ENCODE measurements at places on chromosomes 5 and 9. TPM values are rescaled to one million over a fixed set of nuclear protein-coding genes. Genes with fewer than 3 reads are reported as not detected.

DNA sequence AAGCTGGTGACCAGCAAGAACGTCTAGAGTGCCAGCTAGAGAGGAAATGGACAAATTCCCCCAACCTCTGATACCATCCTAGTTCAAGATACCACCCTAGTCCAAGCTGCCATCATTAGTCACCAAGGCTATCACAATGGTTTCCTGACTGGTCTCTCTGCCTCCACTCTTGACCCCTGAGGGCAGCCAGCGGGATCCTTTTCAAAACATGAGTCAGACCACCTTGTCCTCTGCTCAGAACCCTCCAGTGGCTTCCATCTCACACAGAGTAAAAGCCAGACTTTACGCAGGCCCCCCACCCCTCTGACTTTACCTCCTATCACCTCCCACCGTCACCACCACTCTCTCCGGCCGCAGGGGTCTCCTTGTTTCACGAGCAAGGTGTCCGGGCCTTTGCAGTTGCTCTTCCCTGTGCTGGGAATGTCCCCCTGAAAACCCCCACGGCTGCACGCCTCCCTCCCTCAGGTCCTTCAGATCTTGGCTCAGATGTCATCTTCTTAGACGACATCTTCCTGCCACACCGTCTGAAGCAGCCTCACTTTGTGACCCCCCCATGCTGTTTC, 42.2 kb upstream of the FBXW11 start:
- H3K4me1 ChIP-seq = no peaks in the 10 kb centered on the region
- H3K27me3 ChIP-seq = no peaks in the 10 kb centered on the region
- peaks cover 94% of the 10 kb centered on the region for H3K36me3 ChIP-seq
- no peak overlapping the region for H3K27ac ChIP-seq

DNA sequence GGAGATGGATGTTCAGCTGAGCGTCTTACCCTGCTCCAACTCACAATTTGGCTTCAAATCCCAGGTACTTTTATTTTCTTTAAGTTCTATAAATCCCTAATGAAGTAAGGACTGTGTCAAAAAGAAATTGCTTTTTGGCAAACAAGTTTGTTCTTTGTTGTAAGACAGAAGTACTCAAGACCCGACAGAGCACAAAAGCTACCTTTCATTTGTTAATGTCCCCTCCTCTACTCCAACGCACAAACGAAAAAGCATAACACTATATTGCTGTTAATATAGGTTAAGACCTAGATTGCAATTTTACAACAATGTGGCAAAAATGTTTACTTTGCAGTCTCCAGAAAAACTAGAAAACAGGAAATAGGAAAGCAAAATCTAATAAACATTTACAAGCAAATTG, 595.4 kb upstream of the DMAC1 start:
- no peaks in the 10 kb centered on the region for H3K36me3 ChIP-seq
- no peak overlapping the region for H3K27ac ChIP-seq
- H3K4me1 ChIP-seq = no peaks in the 10 kb centered on the region
- no peaks in the 10 kb centered on the region for H3K27me3 ChIP-seq
- DNase-seq = no peak
- H3K4me3 ChIP-seq = no peak overlapping the region

- H3K4me3 ChIP-seq = no peak overlapping the region
- no peaks in the 10 kb centered on the region for H3K27me3 ChIP-seq
- H3K4me1 ChIP-seq = no peaks in the 10 kb centered on the region
Observed at GRCh38 chr5:66849803-66850202, 253.6 kb downstream of the MAST4 start.

DNA sequence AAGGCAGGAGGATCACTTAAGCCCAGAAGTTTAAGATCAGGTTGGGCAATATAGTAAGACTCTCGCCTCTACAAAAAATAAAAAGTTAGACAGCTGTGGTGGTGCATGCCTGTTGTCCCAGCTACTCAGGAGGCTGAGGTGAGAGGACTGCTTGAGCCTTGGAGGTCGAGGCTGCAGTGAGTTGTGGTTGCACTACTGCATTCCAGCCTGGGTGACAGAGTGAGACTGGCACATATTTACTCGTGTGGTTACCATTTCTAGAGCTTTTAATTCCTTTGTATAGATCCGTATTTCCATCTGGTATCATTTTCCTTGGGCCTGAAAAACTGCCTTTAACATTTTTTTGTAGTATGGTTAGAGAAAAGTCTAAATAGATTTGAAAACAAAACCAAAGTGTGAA, 7.8 kb downstream of the IL6ST start:
- no peak for DNase-seq
- no peaks in the 10 kb centered on the region for H3K27me3 ChIP-seq
- no peak overlapping the region for H3K4me3 ChIP-seq
- H3K27ac ChIP-seq = peak overlapping the region; percentile 64

DNA sequence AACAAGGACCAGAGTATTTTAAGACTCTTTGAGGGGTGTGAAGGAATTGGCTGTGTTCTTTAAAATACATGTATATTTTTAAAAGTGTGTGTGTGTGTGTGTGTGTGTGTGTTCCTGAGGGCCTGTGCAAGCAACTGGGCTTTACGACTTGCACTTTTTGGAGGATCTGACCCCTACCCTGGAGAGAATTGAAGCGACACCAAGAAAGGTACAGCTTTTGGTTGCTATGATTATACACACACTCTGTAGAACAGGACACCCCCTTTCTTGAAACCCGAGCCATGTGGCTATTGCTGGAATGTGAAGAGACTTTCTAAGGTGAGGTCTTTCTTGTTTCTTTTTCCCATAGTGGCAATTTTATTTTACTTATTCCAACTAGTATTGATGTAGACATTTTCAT, 988 bp downstream of the SHISAL2B start:
- no peaks in the 10 kb centered on the region for H3K4me1 ChIP-seq
- H3K27me3 ChIP-seq = no peaks in the 10 kb centered on the region
- no peak for DNase-seq
- H3K4me3 ChIP-seq = no peak overlapping the region

GRCh38 chr5:174045470-174046025, at the start of gene NSG2:
Gene NSG2 (plus strand): TSS chr5:174045706. CDS start chr5:174046756, 1,050 bp downstream.
- no peaks in the 10 kb centered on the region for H3K4me1 ChIP-seq
- H3K36me3 ChIP-seq = no peaks in the 10 kb centered on the region
- no peak within 1 kb of the TSS for H3K4me3 ChIP-seq
- H3K27ac ChIP-seq = no peak within 1 kb of the TSS
- DNase-seq = no peak

DNA sequence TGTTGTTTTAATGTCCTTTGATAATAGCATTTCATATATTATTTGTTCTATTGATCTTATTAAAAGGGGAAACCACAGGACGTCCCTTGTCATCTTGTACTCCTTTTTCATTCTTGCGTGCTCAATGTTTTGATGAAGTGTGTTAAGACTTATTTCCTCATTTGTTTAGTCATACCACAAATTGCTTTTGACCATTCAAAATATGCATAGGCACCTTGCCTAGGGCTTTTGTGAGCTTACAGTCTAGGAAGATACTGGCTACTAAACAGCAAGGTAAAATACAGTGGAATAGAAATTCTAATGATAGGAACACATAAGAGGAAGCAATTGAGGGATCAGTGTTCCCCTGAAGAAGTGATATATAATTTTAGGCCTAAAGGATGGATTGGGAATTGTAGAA, 190.3 kb downstream of the WDR70 start:
- H3K4me1 ChIP-seq = no peaks in the 10 kb centered on the region
- no peak for DNase-seq
- H3K27me3 ChIP-seq = no peaks in the 10 kb centered on the region
- no peak overlapping the region for H3K4me3 ChIP-seq

GRCh38 chr9:87885484-87886189, 3.0 kb downstream of the SPATA31E1 start:
- H3K4me1 ChIP-seq = no peaks in the 10 kb centered on the region
- no peaks in the 10 kb centered on the region for H3K27me3 ChIP-seq
- H3K36me3 ChIP-seq = no peaks in the 10 kb centered on the region
- no peak overlapping the region for H3K27ac ChIP-seq
- no peak overlapping the region for H3K4me3 ChIP-seq
- no peak for DNase-seq

- H3K36me3 ChIP-seq = no peaks in the 10 kb centered on the region
- peaks cover 14% of the 10 kb centered on the region for H3K4me1 ChIP-seq
- peaks cover 56% of the 10 kb centered on the region for H3K27me3 ChIP-seq
- peak; percentile 43 for DNase-seq
- no peak overlapping the region for H3K4me3 ChIP-seq
Observed at GRCh38 chr5:88690409-88691229, 192.4 kb downstream of the MEF2C start.

DNA sequence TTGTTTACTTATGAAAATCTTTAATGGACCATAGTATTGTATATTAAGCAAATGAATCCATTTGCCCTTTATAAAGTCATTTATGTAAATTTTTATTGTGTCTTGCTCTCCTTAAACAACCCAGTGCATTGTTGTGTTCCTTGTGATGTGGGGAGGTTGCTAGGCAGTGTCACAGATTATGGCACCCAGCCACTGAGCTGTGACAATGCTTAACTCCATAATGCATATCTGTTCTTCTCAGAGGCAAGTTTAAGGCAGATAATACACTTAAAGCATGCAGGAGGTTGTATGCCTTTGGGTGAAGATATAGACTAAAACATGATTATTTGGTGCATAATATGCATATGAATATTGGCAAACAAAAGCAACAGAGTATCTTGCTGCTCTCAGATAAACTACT, 269.6 kb upstream of the RIOK2 start:
- H3K27ac ChIP-seq = no peak overlapping the region
- no peak for DNase-seq
- no peaks in the 10 kb centered on the region for H3K4me1 ChIP-seq
- no peaks in the 10 kb centered on the region for H3K27me3 ChIP-seq
- no peak overlapping the region for H3K4me3 ChIP-seq
- no peaks in the 10 kb centered on the region for H3K36me3 ChIP-seq

Gene GCNT4
- 34.3 TPM for total RNA-seq

Gene AK8
- not detected for total RNA-seq

Gene C5orf52
- total RNA-seq = not detected
